ENCODE measurements at places on chromosomes 3 and 15.

- DNase-seq, result no peak
Measured at GRCh38 chr15:60589253-60589652, 110.3 kb upstream of the ICE2 start.

GRCh38 chr15:34341381-34342212 lies 1.3 kb downstream of the NOP10 start:
- DNase-seq, result no peak

GRCh38 chr3:124805671-124806070 lies 75.4 kb downstream of the UMPS start:
- no peak for DNase-seq

DNA sequence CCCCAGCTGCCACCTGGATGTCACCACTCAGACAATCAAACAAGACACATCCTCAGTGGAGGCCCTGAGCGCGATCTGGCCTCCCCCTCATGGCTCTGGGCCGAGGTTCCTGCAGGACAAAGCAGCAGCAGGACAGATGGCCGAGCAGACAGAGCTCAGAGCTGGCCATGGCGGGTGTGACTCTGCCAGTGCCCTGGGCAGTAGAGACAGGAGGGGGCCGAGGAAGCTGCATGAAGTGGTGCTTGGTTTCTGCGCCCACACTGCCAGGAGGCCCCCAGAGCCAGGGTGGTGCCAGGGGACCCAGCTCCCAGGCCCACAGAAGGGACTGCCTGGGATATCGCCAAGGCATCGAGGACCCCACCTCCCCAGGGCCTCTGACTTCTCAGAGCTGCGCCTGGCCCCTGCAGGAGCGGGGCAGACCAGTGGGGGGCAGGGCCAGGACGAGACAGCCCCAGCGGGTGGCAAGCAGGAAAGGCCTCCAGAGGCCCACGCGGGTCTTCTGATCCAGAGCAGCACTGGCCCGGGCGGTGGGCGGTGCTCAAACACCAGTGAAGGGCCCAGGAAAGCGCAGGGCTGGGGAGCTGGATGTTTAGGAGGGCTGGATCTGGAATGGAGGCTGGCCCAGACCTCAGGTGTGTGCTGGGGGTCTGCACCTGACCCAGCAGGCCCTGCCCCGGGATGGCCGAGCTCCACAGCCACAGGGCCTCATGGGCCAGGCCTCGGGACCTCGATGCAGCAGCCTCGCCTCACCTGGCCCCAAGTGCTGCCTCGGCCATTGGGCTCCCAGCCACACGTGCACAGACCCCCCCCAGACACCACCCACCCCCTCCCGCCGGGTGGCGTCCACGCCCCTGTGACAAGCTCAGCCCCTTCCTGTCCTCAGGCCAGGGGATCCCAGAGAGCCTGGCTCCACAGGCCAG lies 76.0 kb downstream of the GOLGA8G start:
- peak; percentile 73 for DNase-seq

- no peak for DNase-seq
Measured at GRCh38 chr3:139119331-139120025, 74.8 kb upstream of the PRR23C start.

DNA sequence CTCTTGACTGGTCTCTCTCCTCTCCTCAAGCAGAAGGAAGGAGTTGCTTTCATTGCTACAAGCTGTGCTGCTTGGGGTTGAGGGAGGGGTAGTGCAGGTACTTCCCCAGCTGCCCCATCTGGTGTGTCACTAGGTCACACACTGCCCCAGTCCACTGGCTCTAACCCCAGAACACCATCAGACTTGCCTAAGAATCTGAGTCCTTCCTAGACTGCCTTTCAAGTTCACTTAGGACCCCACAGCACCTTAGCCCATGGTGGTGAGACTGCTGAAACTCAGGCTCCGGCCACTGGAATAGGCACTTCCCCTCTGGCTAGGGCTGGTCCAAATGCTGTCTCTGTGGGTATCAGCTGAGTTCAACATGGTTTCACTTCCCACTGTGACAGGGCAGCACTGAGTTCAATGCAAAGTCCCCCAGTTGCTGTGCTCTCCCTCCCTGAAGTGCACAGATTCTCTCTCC lies 279.7 kb upstream of the GOLGA6L4 start:
- no peak for DNase-seq

- no peak for DNase-seq
Measured at GRCh38 chr3:105629718-105630117, 239.1 kb downstream of the CBLB start.

DNA sequence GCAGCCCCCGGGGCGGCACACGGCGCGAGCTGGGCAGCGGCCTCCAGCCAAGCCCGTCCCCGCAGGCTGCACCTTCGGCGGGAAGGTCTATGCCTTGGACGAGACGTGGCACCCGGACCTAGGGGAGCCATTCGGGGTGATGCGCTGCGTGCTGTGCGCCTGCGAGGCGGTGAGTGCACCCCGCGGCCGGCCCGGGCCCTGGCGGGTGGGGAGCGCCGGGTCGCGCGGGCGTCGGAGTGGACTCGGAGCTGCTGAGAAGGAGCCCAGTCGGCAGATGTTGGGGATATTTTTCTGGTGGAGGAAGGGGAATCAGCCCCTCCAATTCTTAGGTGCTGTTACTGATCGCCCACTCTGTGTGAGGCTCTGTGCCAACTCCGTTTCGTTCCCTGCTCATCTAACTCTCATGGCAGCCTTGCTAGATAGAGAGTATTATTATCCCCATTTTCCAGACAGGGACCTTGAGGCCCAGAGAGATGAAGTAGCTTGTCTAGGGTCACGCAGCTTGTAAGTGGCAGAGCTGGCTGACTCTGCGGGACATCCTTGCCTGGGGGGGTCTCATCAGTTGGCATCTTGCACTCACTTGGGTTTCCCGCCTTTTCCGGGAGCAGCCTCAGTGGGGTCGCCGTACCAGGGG lies 890 bp downstream of the CHRD start:
- no peak for DNase-seq

GRCh38 chr15:39543651-39544050 lies 37.2 kb upstream of the THBS1 start:
- DNase-seq, result no peak

- DNase-seq, result no peak
Measured at GRCh38 chr3:16407366-16407765, 106.1 kb downstream of the RFTN1 start.

DNA sequence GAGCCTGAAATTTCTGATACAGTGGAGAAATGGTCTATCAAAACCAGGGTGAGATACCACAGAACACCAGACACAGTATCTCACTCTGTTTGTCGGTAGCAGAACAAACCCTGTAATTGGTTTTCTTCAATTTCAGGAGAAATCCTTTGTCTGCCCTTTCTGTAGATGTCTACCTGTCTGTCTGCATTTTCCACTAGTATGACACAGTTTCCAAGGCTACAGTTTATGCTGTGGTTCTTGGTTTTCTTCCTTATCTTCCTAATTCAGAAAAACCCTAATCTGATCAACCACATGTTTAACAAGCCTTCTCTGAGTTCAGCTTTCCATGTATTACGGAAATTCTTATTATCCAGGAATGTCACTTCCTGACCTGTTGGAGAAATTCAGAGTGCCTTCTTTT lies 70.8 kb downstream of the SCN11A start:
- DNase-seq, result no peak

DNA sequence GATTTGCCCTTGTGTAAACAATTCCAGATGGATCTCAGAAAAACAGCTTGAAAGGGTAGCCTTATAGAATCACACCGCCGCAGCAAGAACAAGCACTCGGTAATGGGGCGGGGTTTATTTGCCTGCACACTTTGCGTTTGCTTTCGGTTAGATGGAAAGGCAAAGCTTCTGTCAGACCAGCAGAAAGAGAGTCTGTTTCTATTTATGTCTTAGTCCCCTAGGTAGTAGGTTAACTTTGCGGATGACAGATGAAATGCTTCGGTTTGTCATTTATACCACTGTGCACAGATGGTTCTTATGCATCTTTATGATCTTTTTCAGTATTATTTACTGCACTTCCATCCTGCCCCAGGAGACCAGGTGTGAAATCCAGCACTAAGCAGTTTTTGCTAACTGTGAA lies 62.2 kb downstream of the PYDC2 start:
- no peak for DNase-seq

DNA sequence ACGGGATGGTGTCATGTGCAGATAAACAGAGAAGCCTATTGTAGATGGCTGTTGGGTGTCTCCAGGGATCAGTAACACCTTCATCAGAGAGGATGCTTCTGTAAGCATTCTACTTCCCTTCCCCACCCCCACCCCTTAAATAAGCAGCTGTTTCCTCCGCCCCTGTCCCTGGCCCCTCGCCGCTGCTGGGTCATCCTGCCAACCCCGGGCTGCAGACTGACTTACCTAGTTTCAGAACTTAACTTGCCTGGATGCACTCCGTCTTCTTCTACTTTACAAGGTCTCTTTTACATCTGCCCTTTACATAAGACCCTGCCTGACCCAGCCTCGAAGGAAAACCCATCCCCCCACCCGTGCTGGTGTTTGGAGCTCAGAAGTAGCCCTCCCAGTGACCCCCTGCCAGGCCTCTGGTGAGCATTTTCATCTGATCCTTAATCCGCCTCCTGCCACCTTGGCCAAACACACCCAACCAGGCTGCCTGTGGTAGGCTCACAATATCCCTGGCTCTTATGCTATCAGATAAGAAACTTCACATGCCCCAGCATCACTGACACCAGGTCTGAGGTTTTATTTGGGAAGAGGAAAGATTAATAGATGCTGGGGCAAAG lies 103.0 kb upstream of the HES1 start:
- DNase-seq, result no peak

DNA sequence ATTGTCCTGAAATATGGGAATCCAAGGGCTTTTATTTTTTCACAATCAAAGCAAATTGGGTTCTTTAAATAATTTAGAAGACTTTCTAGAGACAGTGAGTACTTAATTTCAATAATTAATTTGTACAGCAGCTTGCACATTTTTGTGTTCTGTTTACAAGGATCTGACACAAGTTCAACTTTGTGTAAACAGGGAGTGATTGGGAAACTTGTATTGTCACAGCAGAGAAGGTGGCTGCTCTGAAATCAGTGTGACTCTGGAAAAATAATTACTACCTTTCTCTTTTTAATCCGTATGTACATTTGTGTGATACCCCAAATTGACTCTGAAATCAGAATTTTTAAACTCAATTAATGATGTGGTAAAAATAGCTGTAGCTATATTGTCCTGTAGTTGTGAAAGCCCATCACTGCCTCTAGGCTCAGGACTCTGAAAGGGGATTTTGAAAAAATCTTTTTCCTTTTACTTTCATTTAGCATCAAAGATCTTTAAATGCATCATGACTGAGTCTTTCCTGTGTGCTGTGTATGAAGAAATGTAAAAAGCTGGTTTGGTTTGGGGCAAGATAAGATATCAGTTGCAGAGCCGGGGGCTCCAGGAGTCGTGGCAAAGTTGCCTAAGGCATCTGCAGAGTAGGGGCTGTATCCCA lies 45.1 kb downstream of the MFSD1 start:
- DNase-seq, result no peak

- no peak for DNase-seq
Measured at GRCh38 chr3:46163556-46164041, 44.5 kb downstream of the CCR1 start.

DNA sequence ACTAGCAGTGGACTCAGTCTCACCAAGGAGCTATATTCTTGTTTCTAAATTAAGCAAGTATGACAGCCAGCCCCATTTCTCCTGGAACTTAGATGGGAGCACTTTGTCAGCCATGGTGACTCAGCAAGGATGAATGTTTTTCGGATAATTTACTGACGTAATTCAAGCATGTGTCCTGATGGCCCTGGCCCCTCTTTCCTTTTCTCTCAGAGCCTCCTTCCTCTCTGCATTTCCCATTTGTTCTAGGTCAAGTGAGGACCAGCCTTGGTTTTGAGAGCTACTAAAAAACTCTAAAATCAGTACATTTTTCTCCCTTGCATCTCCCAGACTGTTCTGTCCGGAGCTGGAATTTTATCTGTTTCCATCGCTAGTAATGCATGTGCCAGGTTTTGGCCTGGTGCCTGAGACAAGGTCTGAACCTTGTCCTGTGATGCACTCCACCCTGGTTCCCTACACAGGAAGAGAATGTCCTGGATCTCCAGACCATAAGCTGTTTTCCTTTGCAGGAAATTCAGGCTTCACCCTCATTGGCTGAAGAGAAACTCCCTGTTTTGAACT lies 256.6 kb upstream of the ROPN1 start:
- DNase-seq, result no peak

GRCh38 chr15:101347454-101347853 lies 52.4 kb upstream of the SNRPA1 start:
- DNase-seq, result no peak

GRCh38 chr3:125200731-125201139 lies 11.8 kb downstream of the SLC12A8 start:
- DNase-seq, result no peak

GRCh38 chr3:31800436-31800835 lies 180.6 kb downstream of the OSBPL10 start:
- no peak for DNase-seq

GRCh38 chr3:197029511-197030167 lies at the start of gene MELTF:
TSS of gene MELTF (minus strand) at chr3:197029817. CDS start at chr3:197029702, 115 bp downstream.
- DNase-seq, result no peak

- no peak for DNase-seq
Measured at GRCh38 chr3:77188210-77188609, 148.3 kb downstream of the ROBO2 start.

- DNase-seq, result no peak
Measured at GRCh38 chr3:108130701-108131474, 40.1 kb upstream of the CD47 start.

DNA sequence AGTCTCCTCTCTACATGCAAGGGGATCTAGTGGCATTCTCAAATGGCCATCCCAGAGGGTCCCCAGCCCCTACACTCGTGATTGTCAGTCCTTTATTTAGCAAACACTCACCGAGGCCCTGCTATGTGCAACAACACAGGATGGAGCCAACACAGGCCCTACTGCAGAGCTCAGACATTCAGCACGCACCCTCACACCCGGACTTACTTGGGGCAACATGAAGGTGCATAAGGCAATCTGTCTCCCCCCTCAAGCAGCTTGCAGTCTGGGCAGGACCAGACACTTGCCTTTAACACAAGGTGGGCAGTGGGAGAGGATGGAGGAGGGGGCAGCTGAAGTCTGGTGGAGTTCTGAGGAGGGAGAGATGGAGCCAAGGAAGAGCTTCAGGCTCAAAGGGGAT lies 258.4 kb downstream of the XXYLT1 start:
- peak; percentile 61 for DNase-seq

DNA sequence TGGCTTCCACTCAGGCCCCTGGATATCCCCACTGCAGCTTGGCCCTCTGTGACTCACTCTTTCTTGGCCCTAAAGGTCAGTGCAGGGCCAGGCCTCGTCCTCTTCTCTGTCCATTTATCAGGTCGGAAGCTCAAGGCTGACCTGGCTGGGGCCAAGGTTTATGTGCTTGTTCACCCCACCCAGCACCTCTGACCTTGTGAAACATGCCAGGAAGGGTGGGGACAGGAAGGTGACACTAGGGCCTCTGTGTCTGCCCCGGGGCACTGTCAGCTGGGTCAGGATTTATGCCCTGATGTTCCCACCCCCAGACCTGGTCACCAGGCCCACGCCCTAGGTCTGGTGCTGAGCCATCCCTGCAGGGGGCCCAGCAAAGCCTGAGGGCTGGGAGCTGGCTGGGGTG lies 103.8 kb downstream of the FBLN2 start:
- DNase-seq, result no peak
